ENCODE measurements at places on chromosomes 3 and 15.

- H3K27me3 ChIP-seq: no peaks in the 10 kb centered on the region
- no peaks in the 10 kb centered on the region for H3K36me3 ChIP-seq
- no peak for DNase-seq
- no peak overlapping the region for H3K27ac ChIP-seq
- H3K4me3 ChIP-seq: no peak overlapping the region
These were observed 42.8 kb downstream of the PRR23E start for GRCh38 chr3:127235706-127236105.

- H3K4me1 ChIP-seq: peaks cover 13% of the 10 kb centered on the region
- H3K4me3 ChIP-seq: no peak overlapping the region
- DNase-seq: no peak
- no peaks in the 10 kb centered on the region for H3K36me3 ChIP-seq
- no peak overlapping the region for H3K27ac ChIP-seq
- H3K27me3 ChIP-seq: no peaks in the 10 kb centered on the region
These were observed 169.1 kb downstream of the NSMCE3 start for GRCh38 chr15:29100486-29101000.

GRCh38 chr3:23961913-23962312 is 16.8 kb downstream of the NR1D2 start:
- no peak overlapping the region for H3K4me3 ChIP-seq
- no peak overlapping the region for H3K27ac ChIP-seq
- H3K4me1 ChIP-seq: no peaks in the 10 kb centered on the region
- peaks cover 17% of the 10 kb centered on the region for H3K36me3 ChIP-seq
- DNase-seq: no peak

DNA sequence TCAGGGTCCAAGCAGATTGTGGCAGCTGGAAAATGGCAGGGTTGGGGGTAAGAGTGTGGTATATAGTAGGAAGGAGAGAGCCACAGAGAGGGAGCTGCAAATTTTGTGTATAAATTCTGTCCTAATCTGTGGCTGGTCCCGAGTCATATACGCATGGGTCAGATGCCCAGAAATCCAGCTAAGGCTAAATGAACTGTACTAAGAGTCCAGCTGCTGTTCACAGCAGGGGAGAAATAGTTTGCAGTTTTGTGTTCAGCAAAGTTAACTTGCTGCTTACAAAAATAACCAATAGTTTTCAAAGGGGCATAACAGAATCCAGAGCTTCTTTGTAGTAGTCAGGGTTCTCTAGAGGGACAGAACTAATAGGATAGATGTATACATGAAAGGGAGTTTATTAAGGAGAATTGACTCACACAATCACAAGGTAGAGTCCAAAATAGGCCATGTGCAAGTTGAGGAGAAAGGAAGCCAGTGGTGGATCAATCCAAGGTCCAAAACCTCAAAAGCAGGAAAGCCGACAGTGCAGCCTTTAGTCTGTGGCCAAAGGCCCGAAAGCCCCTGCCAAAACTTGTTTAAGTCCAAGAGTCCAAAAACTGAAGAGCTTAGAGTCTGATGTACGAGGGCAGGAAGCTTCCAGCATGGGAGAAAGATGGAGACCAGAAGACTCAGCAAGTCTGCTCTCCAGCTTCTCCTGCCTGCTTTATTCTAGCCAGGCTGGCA is 146.1 kb upstream of the KBTBD8 start:
- no peak for DNase-seq
- H3K36me3 ChIP-seq: no peaks in the 10 kb centered on the region
- H3K4me3 ChIP-seq: no peak overlapping the region
- no peaks in the 10 kb centered on the region for H3K27me3 ChIP-seq

- DNase-seq: no peak
- H3K27ac ChIP-seq: no peak overlapping the region
- H3K27me3 ChIP-seq: no peaks in the 10 kb centered on the region
- H3K4me3 ChIP-seq: no peak overlapping the region
These were observed 39.2 kb downstream of the CCDC66 start for GRCh38 chr3:56595975-56596840.

DNA sequence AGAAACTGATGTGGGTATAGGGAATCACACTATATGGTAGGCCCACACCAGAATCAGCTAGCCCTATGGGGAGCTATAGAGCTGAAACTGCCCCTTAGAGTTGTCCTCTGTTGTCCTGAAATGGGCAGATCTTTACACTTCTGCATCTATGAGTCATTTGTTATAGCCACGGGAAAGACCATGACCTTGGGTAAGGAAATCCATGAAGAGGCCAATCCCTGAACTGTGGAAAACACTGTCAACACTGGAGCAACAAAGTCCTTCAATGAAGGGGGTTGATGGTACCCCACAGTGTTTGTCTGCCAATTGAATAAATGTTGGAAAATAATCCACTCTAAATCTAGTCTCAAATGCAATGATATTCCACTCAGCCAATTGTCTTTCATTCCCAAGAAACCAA is 5.2 kb upstream of the CD200R1 start:
- no peak overlapping the region for H3K27ac ChIP-seq
- no peaks in the 10 kb centered on the region for H3K27me3 ChIP-seq
- no peaks in the 10 kb centered on the region for H3K36me3 ChIP-seq
- H3K4me1 ChIP-seq: no peaks in the 10 kb centered on the region

- no peaks in the 10 kb centered on the region for H3K4me1 ChIP-seq
- no peak for DNase-seq
- H3K27ac ChIP-seq: no peak overlapping the region
- H3K27me3 ChIP-seq: no peaks in the 10 kb centered on the region
These were observed 223.0 kb upstream of the LYSMD4 start for GRCh38 chr15:99956022-99956775.

DNA sequence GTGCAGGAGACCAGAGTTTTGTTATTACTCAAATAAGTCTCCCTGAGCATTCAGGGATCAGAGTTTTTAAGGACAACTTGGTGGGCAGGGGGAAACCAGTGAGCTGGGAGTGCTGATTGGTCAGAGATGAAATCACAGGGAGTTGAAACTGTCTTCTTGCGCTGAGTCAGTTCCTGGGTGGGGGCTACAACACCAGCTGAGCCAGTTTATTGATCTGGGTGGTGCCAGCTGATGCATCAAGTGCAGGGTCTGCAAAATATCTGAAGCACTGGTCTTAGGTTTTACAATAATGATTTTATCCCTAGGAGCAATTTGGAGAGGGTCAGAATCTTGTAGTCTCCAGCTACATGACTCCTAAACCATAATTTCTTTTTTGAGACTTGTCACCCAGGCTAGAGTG is 13.8 kb upstream of the ZNF662 start:
- H3K27me3 ChIP-seq: no peaks in the 10 kb centered on the region
- H3K4me1 ChIP-seq: peaks cover 8% of the 10 kb centered on the region
- H3K36me3 ChIP-seq: no peaks in the 10 kb centered on the region

GRCh38 chr3:120823156-120823555 is 80.6 kb downstream of the GTF2E1 start:
- no peak overlapping the region for H3K4me3 ChIP-seq
- H3K27me3 ChIP-seq: no peaks in the 10 kb centered on the region
- no peak overlapping the region for H3K27ac ChIP-seq
- H3K4me1 ChIP-seq: peaks cover 3% of the 10 kb centered on the region
- no peak for DNase-seq

GRCh38 chr15:78056714-78057269 is 20.7 kb downstream of the TBC1D2B start:
- no peak overlapping the region for H3K4me3 ChIP-seq
- no peak overlapping the region for H3K27ac ChIP-seq
- no peak for DNase-seq
- H3K4me1 ChIP-seq: peaks cover 11% of the 10 kb centered on the region

- no peaks in the 10 kb centered on the region for H3K27me3 ChIP-seq
- no peak for DNase-seq
- H3K4me3 ChIP-seq: peak overlapping the region; percentile 85
- H3K27ac ChIP-seq: peak overlapping the region; percentile 89
- peaks cover 7% of the 10 kb centered on the region for H3K36me3 ChIP-seq
These were observed 868 bp downstream of the BTBD1 start for GRCh38 chr15:83066034-83066733.

GRCh38 chr3:20225769-20226168 is 39.8 kb upstream of the SGO1 start:
- H3K4me1 ChIP-seq: no peaks in the 10 kb centered on the region
- H3K4me3 ChIP-seq: no peak overlapping the region
- no peak for DNase-seq
- no peak overlapping the region for H3K27ac ChIP-seq
- no peaks in the 10 kb centered on the region for H3K36me3 ChIP-seq

DNA sequence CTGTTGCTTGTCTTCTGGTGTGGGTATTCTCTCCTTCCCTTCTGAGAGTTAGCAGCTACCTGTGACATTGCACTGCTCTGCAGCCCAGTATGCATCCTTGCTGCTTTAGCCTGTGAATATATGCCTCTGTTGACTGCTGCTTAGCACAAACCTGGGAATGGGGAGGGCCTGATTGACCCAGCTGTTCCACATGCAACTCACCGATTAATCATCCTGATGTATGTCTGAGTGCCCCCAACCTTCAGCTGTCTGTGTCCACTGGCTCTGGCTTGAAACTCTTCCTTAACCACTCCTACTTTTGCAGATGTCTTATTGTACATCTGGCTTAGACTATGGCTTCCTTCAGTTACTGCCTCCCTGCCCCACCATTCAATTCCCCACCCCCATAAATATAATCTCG is 119.1 kb downstream of the RASA2 start:
- no peak overlapping the region for H3K27ac ChIP-seq
- H3K4me1 ChIP-seq: no peaks in the 10 kb centered on the region
- H3K36me3 ChIP-seq: no peaks in the 10 kb centered on the region
- no peaks in the 10 kb centered on the region for H3K27me3 ChIP-seq

DNA sequence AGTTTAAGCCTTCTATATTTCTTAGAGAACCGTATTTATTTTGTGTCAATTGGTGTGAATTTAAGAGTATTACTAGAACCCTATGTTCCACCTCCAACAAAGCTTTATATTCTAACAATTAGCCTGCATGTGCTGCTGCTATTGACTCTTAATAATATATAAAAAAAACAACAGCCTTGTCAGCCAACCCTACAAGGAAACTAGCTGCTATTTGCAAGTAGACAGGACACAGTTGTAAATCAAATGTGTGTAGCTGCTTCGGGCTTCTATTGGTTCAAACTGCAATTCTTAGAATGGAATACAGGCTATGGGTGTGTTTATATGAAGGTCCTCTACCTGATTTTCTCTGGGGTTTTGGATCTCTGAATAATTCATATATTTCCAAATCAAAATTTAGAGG is 60.7 kb downstream of the ZBTB20 start:
- no peaks in the 10 kb centered on the region for H3K27me3 ChIP-seq
- H3K4me1 ChIP-seq: no peaks in the 10 kb centered on the region
- no peak overlapping the region for H3K27ac ChIP-seq
- no peaks in the 10 kb centered on the region for H3K36me3 ChIP-seq
- no peak overlapping the region for H3K4me3 ChIP-seq

DNA sequence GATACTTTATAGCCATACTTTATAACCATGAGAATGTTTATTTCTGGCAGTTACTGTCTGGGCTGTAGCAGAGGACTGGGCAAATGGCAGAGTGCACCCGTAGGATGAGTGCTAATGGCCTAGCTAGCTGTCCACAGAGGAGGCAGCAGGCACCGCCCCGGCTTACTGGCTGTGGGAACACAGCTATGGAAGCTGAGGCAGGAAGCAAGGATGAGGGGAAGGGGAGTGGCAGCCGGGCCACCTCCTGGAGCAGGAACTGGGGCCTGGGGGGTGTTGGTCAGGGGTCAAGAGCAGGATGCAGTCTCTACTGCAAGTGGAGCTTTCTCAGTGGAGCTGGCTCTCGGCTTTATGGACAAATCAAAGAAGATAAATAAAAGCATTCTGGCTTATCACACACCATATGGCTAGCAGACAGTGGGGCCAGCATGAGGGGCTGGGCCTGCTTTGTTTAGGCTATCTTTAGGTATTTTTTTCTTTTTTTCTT is 316.8 kb upstream of the CTDSPL start:
- no peak overlapping the region for H3K4me3 ChIP-seq
- H3K27me3 ChIP-seq: no peaks in the 10 kb centered on the region
- H3K27ac ChIP-seq: no peak overlapping the region
- no peak for DNase-seq
- no peaks in the 10 kb centered on the region for H3K4me1 ChIP-seq
- no peaks in the 10 kb centered on the region for H3K36me3 ChIP-seq

GRCh38 chr3:196991581-196992460 is 23.2 kb upstream of the PIGZ start:
- H3K4me1 ChIP-seq: no peaks in the 10 kb centered on the region
- no peak for DNase-seq
- H3K27ac ChIP-seq: no peak overlapping the region
- no peak overlapping the region for H3K4me3 ChIP-seq
- H3K27me3 ChIP-seq: no peaks in the 10 kb centered on the region

- H3K27ac ChIP-seq: no peak overlapping the region
- peaks cover 2% of the 10 kb centered on the region for H3K4me1 ChIP-seq
- H3K4me3 ChIP-seq: no peak overlapping the region
- DNase-seq: no peak
These were observed 77.2 kb downstream of the CD200R1L start for GRCh38 chr3:112769286-112769978.

DNA sequence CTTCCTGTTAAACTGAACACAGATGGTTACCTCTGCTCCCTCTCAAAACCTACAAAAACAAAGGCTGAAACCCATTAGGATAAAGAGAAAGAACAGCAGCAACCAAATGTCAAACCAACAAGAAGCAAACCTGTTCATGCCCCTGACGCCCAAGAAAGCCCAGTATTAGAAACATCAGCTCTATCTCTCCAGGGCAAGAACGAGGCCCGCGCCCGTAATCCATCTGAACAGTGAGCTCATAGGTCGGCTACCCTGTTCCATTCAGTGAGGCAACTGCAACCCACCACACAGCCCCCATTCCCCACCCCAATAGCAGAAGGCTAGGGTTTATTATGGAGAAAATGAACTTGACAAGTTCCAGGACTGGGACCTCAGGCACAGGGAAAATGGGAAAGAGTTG is 10.0 kb downstream of the LSG1 start:
- no peak overlapping the region for H3K4me3 ChIP-seq
- H3K36me3 ChIP-seq: peaks cover 35% of the 10 kb centered on the region
- no peaks in the 10 kb centered on the region for H3K4me1 ChIP-seq
- DNase-seq: no peak
- H3K27ac ChIP-seq: no peak overlapping the region

DNA sequence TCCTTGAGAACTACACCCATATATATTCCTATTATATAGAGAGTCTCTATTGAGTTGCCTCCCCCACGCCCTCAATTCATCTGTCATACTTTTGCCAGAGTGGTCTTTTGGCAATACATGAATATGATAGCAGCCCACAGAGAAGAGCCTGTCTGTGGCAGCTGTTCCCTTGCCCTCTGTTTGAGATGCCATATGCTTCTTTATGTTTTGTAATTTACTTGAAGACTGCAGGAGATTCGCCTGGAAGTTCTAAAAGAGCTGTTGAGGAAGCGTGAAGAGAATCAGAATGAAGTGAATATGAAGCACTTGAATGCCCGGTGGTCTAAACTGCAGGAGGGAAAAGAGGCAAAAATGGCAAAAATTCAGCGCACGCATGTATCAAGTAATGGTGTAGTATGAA is 27.2 kb downstream of the CFAP91 start:
- no peak overlapping the region for H3K27ac ChIP-seq
- no peaks in the 10 kb centered on the region for H3K27me3 ChIP-seq
- no peak overlapping the region for H3K4me3 ChIP-seq
- H3K4me1 ChIP-seq: no peaks in the 10 kb centered on the region

- no peak for DNase-seq
- H3K4me3 ChIP-seq: no peak overlapping the region
- no peaks in the 10 kb centered on the region for H3K27me3 ChIP-seq
- H3K27ac ChIP-seq: no peak overlapping the region
These were observed 59.0 kb downstream of the ARIH1 start for GRCh38 chr15:72532991-72533601.
